GM13977 (cell line): ENCODE measurements at places on chromosomes 11 and 22.

DNA sequence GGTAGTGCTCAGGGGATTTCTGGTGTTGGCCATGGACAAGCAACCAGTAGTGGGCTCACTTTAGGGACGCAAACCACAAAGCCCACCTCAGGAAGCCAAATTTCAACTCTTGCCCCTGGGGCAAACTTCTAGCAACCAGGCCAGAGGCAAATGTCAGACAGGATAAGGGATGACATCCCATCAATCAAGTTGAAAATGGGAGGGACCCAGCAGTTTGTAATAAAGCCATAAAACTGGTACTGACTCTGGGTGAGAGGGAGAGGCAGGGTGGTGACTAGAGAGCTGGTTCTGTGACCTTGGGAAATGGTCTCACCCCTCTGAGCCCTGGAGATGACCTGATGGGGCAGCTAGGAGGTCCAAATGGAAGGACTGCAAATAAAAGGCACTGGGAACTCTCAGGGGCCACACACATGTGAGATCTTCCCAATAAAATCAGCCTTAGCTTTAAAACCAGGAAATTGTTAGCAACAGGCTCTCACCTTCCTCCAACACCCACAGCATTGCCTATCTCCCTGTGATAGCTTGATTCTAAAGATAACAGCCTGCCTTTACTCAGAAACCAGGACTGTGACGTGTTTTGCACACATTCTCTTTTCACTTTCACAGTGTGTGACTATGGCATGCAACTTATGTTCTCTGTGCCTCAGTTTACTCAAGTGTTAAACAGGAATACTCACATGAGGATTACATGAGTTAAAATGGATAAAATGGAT lies 6.4 kb upstream of the TBC1D10A start:
- DNase-seq, result no peak

GRCh38 chr22:44542561-44543222 lies 44.7 kb upstream of the RTL6 start:
- no peak for DNase-seq

GRCh38 chr22:23806837-23807236 lies 20.1 kb downstream of the SMARCB1 start:
- DNase-seq, result no peak

DNA sequence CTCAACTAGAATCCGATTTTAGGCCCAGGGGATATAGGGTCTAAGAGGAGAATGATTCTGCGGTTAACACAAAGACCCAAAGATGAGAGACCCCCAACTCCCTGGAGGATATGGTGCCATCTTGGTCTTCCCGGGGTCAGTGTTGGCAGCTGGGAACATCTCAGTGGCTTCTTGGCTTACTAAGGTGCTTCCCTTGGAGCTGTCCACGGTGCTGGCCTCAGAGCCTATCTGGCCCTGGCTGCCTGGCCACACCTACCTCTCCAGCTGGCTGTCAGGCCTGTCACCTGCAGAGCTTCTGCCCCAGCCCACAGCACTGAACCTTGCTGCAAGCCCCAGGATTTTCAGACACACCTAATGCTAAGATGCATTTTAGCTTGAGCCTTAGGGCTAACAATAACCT lies 70.7 kb upstream of the THY1 start:
- DNase-seq, result no peak

DNA sequence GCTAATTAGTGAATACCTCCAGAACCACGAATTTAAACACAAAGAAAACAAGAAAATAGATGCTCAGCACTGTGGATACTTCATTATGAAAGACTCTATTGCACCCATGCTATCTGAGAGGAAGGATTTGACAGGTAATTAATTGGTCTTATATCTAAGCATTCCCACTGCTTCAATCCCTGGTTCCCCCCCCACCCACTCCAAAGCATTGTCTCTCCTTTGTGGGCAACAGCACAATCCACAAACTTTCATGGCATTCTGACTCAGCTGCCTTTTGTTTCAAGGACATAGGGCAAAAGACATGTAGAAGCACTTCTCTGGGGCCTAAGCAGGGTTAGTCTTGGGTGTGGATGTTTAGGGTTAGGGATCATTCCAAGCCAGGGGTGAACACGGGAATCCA lies 551.4 kb downstream of the BUD13 start:
- no peak for DNase-seq

GRCh38 chr11:47971501-47971900 lies 8.9 kb upstream of the PTPRJ start:
- no peak for DNase-seq

DNA sequence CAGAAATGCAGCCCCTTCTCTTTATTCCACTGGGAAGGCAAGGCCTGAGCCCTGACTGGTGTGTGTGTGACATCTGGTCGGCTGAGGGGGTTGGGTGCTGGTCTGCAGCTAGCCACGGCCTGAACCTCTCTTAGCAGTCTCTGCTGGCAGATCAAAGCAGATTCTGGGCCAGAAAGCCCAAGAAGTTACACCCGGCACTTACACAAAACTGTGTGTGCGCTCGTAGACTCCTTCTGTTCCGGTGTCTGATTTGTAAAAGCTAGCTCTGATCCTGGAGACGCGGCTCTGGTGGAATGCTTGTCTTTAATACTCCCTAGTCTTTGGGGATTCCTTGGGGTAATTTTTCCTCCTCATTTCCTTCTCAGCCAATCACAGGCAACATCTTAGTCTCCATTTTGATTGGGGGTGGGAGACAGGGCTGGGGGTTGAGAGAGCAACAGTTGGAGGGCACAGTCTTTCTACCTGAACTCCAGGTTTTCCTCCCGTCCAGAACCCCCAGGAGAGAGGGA lies 5.5 kb downstream of the PKNOX2 start:
- DNase-seq, result no peak

- peak; percentile 78 for DNase-seq
Observed at GRCh38 chr11:789943-790342, at the start of gene CEND1. TSS of gene CEND1 (minus strand) at chr11:790090. CDS start at chr11:788576, 1,514 bp downstream.

- DNase-seq, result peak; percentile 30
Observed at GRCh38 chr11:82494988-82495432, 238.7 kb downstream of the FAM181B start.

DNA sequence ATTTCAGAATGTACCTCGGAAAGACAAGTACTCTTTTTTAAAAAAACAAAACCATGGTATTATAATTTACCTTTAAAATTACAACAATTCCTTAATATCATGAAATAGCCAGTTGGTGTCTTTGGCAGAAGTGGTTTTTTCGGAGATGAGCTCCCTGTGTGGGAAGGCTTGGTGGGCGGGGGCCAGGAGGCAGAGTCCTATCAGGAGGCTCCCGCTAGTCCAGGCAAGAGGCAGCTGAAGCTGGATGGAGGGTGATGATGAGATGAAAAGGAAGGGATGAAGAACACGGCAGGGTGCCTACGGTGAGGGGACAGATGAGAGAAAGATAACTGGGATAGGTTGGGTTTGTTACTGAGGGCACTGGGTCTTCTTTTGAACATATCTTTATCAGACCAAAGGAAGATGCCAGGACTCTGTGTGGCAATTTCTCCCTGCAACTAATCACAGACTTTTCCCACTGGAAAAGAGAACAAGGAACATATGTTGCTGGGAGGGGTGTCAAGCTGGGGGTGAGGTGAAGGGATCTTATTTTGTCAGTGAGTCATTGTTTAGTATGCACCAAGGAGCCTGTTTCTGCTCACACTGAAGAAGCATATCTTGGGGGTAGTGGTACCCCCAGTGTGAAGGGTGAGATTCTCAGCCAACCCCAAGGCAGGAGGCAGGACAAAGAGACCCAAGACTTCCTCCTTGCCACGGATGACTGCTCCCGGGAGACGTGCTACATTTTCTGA lies 91.5 kb upstream of the YWHAH start:
- no peak for DNase-seq

DNA sequence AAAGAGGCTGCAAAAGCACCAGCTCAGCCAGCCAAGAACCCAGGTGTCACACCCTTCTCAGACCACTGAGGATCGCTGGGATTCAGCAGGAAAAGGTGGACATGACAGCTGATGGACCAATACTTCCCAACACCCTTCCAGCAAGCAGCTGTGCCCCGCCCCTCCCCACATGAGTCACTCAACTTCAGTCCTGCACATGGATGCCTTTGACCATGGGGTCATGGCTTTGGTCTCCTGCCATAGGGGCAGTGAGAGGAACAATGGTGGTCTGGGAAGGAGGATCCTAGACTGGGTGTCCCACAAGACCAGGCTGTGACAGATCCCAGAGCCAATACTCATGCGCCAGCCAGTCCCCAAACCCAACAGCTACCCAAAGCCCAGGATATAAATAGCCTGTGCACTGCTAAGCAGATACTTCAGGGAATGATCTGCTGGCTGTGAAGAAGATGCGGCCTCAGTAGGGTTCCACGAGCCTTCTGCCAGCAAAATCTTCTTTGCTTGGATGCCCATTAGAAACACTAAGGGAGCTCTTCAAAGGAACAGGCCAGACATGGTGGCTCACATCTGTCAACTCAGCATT lies 5.5 kb upstream of the RGL4 start:
- DNase-seq, result no peak

DNA sequence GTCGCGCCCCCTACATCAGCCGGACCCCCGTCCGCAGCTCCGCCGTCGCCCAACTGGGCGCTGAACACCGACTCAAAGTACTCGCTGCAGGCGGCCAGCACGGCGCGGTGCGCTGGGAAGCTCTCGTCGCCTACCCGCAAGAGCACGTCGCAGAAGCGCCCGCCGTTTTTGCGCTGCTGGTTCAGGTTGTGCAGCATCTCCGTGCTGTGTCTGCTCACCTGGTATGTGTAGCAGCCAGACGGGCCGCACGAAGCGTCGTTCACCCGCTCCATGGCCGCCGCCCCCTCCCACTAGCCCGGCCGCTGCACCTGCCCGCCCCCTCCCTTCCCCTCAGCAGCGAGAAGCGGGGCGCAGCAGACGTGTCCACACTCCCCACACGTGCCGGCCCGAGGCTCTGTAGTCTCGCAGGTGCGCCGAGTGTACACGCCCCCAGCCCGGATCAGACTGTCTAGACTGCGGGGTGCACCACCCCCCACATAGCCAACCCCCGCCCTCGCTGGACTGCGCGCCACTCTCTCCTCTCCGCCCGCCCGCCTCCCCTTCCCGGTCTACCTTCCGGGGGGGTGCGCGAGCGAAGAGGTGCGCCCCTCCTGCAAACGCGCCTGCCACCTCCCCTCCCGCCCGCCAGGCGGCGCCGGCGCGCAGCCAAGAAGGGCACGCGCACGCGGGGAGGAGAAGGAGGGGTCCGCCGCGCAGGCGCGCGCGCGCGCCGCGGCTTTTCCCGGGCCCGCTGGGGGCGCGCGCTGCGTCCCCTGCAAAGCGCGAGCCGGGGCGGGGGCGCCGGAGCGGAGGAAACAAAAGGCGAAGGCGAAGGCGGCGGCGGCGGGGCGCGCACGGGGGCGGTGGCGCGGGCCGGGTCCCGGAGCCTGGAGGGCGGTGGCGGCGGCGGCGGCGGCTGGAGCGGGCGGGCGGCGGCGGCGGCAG lies 553 bp downstream of the PATZ1 start:
- peak; percentile 97 for DNase-seq

GRCh38 chr11:83663446-83663845 lies 377.3 kb upstream of the CCDC90B start:
- no peak for DNase-seq

GRCh38 chr11:27361649-27362431 lies 1.2 kb downstream of the CCDC34 start:
- no peak for DNase-seq

- DNase-seq, result no peak
Observed at GRCh38 chr11:93512949-93513667, 30.1 kb downstream of the SMCO4 start.

DNA sequence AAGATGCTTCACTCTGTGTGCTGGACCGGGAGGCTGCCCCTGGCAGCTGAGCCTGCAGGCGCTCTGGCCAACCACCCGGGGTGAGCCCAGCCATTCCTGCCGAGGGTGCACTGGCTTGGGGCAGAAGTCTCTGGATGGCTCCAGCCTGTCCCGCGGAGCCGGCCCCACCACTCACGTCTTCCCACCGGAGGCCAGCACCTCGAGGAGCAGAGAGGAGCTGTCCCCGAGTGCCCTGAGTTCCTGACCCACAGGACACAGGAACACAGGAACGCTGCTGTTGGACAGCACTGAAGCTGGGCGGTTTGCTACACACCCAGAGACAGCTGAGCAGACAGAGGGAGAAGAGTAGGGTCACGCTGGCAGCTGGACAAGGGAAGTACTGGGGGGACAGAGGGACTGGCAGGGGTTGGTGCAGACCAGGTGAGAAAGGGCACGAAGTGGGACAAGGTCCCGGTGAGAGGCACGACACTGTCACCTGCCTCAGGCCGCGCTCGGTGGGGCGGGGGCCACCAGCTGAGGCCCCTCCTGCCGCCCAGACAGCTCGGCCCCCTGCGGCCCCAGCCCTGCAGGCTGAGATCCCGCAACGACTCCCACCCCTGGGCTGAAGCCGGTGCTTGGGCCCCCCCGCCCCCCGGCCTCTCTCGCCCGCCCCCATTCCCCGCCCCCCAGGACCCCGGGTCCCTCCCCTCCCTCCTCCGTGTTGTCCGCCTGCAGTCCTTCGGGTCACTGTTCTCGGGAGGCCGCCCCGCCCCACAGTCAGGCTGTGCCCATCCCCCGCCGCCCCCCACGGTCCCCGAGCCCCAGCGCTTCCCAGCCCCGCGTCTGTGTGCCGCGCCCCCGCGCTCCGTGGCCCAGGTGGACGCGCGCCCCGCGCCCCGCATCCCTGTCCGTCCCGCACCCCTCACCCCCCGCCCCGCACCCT lies 624 bp upstream of the B4GALNT4 start:
- peak; percentile 36 for DNase-seq

- DNase-seq, result no peak
Observed at GRCh38 chr22:26941896-26942636, 284.7 kb downstream of the MIAT start.

GRCh38 chr22:49592780-49593501 lies 234.7 kb downstream of the BRD1 start:
- DNase-seq, result no peak

GRCh38 chr11:17354601-17354991 lies 3.0 kb downstream of the NCR3LG1 start:
- DNase-seq, result peak; percentile 83

- no peak for DNase-seq
Observed at GRCh38 chr11:77191429-77191822, 63.4 kb downstream of the MYO7A start.

- DNase-seq, result no peak
Observed at GRCh38 chr11:69173331-69173730, 17.6 kb downstream of the SMIM38 start.

GRCh38 chr11:126431401-126432064 lies 76.0 kb downstream of the ST3GAL4 start:
- DNase-seq, result no peak

DNA sequence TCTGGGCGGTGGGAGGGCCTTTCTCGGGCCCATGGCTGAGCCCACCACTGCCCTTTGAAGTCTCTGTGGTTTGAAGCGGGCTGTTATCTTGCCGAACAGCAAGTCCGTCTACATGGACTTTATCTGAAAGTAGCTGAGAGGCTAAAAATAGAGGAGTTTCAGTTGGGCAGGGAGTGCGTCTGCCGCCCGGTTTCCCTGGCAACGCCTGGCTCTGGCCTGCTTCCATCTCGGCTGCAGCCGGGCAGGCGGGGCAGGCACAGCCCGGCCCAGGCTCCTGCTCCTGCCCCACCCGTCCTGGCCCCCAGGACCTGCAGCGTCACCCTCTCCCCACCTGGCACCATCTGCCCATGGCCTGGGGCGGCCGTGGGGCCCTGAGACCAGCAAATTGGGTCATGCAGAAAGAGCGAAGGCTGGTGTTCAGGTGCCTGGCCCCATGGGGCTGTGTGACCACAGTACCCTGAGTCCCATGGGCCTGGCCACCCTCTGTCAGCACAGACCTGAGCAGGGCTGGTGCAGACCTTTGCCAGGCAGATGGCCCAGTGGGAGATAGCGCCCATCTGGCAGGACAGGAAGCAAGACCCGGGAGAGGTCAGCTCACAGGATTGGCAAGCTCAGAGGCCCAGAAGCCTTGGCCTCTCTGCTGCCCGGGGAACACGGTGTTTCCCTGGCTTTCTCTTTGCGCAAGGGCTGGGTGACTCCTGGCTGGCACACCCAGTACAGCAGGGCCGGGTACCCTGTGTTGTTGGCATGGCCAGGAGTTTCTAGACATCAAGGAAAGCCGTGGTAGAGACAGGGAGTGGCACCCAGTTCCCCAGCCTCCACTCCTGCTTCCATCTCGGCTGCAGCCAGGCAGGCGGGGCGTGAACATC lies 79.1 kb upstream of the KCNQ1OT1 start:
- DNase-seq, result peak; percentile 71
